NCI-H2171 treated with DMSO at 0.1 percent for 48 hours (cell line): ENCODE measurements at places on chromosomes 6 and 20.
A peak's percentile ranks its signal among the peaks of the same experiment; 100 is the strongest.

DNA sequence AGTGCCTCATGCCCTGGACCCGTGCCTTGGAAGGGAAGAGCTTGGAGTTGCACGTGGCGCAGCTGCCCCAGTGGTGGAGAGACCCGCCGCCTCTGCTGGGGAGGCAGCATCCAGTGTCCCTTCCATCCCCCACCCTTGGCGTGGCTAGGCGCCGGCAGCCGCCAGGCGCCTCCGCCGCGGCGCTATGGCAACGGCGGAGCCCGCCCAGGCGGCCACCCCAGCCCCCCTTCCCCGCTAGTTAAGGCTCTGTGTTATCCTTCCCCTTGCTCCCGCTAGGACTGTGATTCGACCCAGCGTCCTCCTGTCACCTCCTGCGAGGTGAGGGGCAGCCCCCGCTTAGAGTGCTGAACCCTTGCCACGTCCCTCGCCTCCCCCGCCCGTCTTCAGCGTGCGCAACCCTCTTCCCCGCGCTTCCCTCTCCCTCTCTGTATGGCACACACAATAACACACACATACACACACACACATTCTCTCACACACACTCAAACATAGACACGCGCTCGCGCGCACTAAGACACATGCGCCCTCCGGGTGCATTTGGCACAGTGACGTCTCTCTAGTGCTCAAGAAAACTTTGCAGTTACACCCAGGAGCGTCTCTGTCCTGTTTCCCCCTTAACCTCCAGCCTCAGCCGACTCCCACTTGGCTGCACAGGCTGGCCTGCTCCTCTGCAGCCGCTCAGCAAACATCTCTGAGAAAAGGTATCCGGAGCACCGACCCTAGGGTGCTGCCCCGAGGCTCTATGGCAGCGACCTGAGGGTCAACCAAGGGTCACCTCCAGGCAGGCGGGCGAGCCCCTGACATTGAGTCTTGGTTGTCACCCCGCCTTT, 8.5 kb downstream of the GRIK2 start:
- peak; percentile 73 for DNase-seq

DNA sequence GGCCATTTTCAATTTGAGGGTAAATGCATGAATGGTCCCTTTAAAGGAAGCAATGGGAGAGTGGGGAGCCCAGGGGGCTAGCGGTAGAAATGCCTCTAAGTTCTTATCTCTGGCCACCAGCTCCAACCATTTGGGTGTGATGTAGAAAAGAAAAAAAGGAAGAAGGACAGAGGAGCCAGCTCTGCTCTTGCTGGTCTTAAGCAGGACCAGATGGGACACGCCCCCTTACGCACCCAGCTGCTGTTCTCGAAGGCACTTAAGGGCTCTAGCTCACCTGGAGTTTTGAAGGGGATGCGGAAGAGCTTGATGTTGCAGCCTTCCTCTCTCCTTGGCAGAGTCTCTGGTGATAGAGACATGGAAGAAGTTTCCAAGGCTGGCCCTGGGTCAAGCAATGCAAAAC, 59.5 kb upstream of the RNF144B start:
- no peak for DNase-seq

DNA sequence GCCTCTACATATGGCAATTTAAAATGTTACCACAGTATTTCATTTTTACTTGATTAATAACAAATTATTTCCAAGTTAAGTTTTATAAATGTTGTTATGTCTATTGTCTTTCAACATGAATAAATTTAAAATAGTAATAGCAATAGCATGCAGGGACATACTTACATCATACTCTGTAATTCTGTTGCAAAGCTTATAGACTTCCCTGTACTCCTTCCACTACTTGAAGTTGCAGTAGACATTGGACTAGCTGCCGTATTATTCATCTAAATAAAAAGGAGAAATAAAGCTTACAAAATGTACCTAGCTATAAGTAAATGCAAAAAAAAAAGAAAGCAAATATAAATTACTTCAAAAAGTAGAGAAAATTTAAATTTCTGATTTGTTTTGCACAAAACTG, 12.7 kb downstream of the SUPT3H start:
- no peak for DNase-seq

DNA sequence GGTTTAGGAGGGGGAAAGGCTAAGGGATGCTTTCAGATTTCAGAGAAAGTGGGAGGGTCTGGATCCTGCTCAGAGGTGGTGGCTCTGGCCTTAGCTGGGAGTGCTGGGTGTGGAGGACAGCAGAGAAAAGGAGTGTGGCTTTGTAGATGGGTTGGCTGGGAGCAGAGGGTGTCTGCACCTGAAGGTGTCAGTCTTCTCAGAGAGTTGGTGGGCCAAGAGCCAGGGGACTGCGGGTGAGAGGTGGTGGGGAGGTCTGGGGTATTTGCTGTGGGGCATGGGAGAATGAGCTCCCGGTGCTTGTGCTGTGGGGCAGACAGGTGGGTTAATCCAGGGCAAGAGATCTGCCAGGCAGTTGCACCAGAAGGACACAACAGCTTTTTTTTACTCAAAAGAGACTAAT, 67.4 kb downstream of the TOX2 start:
- no peak for DNase-seq

DNA sequence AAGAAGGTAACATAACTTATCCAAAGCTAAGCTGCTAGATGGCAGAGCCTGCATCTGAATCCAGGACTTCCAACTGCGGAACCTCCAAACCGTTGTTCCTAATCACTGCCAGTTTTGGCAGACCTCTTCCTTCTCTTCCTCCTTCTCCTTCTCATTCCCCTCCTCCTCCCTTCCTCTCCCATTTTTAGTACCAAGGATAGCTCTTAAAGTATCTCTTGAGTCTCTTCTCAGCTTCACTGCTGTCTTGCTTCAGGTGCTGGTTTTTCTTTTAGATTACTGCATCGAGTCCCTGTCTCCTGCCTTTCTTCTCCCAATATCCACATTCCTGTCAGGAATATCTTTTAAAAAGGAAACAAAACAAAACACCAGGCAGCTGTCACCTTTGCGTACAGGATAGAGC, 77.1 kb downstream of the CDYL start:
- peak; percentile 19 for DNase-seq

DNA sequence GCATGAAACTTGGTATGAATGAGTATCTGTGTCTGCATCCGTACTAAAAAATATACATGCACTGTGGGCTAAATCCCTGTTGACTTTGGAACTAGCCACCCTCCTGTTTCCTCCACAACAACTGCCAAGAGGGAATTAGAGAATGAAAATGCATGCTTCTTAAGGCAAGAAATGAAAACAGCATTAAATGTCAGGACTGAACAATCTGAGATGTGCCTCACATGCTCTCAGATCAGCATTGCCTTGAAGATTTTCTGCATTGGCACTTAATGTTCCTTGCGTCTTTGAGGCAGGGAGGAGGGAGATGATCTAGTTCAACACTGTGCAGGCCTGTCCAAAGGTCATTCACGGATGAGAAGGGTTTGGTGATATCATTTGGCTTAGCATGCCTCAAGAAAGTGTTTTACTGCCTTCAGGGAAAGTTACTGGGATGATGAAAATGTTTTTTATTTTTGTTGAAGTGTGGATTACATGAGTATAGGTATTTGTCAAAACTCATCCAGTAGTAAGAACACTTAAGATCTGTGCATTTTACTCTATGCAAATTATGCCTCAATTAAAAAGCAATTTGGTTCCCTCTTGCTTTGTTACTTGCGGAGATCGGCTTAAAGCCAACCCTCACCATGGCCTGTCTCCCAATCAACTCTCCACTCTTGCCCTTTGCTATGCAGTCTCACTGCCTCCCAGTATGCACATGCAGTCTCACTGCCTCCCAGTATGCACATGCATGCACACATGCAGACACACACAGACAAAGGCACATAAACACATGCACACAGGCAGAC, 47.5 kb upstream of the RIN2 start:
- no peak for DNase-seq

DNA sequence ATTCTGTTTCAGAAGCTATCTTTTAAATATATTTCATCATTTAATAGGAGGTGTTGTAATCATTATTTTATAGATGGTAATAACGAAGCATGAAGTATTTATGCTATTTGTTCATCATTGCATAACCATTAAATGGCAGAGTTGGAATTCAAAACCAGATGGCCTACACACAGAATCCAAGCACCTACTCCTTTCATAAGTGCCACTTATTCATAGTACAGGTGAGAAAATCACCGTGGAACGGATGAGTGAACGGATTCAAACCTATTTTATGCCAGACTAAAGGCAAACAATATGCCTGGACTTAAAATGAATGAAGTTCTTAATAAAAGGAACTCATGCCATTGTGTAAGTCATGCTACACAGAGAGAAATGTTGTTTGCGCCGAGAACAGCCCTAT, 397.9 kb upstream of the ADGRB3 start:
- DNase-seq: no peak
